ENCODE measurements at places on chromosomes 12 and 14. TPM values are rescaled to one million over a fixed set of nuclear protein-coding genes. Genes with fewer than 3 reads are reported as not detected.

DNA sequence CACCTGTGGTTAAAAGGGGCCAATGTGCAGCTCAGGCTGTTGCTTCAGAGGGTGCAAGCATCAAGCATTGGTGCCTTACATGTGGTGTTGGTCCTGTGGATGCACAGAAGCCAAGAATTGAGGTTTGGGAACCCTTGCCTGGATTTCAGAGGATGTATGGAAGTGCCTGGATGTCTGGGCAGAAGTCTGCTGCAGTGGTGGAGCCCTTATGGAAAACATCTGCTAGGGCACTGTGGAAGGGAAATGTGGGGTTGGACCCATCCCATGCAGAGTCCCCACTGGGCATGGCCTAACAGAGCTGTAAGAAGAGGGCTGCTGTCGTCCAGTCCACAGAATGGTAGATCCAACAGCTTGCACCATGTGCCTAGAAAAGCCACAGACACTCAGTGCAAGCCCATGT is 36.6 kb downstream of the PCNX1 start:
- DNase-seq: no peak

DNA sequence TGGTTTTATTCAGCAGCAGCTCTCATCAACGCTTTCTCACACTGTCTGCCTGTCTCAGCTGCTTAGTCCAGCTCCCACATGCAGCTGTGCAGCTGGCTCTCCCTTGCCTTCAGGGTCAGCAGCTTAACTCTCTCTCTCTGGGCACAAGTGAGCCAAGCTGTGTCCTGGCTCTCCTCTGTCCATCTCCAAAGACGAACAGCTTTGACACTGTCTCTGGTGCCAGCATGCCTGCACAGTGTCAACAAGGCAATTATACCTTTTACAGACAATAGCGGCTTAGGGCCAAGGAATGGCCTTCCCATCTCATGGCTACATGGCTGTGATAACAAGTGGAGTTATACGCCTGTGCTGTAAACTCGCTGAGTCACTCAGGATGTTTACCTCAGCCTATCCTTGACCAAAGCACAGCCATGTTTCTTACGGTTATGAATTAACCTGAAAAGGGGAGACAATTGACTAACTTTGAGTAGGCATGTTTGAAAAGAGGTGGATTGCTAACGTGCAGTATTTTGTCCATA is 38.4 kb upstream of the MANSC4 start:
- DNase-seq: peak; percentile 11

- DNase-seq: no peak
These were observed 3.7 kb upstream of the SLC15A5 start for GRCh38 chr12:16281157-16281556.

Gene SERPINA6
- 1.7 TPM for total RNA-seq

DNA sequence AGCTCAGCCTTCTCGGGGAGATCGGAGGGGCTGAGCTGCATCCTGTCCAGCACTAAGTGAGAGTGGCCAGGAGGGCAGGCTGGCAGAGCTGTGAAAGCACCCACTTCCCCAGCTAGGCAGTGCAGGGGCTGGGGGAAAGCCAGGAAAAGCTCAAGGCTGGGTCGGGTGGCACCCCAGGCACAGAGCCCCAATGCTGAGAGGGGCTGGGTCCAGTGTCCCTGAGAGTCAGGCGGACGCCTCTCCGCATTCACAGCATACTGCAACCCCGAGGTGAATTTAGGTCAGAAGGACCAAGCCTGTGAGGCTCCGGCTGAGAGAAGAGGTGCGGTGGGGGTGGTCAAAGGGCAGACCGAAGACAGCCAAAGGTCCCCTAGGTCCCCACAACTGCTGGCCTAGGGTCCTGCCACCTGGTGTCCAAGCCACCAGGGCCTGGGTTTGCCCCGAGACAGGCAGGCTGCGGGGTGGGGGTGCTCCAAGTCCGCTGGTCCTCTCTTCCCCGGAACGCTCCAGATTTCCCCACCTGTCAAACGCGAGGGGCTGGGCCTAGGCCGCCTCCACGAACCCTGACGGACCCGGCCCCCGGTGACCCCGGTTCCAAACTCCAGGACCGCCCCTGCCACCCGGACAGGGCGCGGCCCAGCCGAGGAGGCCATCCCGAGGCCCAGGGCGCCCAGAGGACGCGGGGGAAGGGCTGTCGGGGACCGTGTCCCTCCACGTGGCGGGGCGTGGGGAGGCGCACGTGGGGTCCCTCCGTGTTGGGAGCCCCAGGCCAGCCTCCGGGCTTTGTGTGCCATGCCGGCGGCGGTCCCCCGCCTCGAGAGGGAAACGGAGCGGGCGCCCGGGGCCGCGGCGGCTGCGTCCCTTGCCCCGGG is 527 bp downstream of the CAMKK2 start:
- DNase-seq: peak; percentile 56

DNA sequence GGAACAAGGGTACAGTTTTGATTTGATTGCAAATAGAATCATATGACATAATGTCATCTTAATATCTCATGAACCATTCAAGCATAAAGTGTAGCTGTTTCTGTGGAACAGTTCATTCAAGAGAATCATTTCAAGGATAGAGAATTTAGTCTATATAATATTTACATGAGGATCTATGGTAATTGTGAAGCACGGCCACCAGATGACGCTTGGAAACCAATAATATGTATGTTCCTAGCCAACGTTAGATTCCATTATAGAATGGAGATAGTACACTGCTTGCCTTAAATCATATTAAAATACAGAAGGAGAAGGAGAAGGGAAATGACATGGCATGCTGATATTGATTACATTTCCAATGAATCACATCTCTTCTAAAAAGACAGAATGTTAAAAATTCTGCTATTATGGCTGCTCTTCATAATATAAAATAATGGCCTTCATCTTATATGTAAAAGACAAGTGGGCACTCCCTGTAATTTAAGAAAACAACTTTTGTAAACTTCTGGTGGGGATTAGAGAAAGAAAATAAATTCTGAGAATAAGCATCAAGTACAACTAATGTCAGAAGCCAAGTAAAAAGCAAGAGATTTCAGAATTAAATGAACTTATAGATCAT is 351.0 kb downstream of the NAV3 start:
- peak; percentile 3 for DNase-seq

GRCh38 chr14:36086629-36087395 is 89.7 kb downstream of the PTCSC3 start:
- DNase-seq: no peak

DNA sequence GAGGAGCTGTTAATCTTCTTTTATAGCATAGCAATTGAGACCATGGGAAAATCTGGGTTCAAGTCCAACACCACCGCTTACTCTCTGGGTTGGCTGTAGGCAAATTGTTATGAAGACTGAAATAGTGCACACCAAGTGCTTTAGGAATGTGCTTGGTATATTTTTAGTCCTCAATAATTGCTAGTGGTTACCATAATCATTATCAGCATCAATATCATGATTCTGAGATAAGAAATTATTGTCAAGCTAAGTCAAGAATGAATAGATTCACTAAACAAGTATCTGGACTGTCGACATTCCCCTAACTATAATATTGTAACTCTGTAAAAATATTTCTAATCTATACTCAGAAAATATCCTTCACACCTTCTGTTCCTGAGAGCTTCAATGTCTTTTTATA is 48.5 kb downstream of the ANO4 start:
- DNase-seq: no peak

Gene DDX23
- 74.6 TPM for total RNA-seq

- no peak for DNase-seq
These were observed 1.5 kb downstream of the CORO1C start for GRCh38 chr12:108729612-108730364.

GRCh38 chr14:22282417-22282816 is 306.6 kb downstream of the DAD1 start:
- DNase-seq: no peak

DNA sequence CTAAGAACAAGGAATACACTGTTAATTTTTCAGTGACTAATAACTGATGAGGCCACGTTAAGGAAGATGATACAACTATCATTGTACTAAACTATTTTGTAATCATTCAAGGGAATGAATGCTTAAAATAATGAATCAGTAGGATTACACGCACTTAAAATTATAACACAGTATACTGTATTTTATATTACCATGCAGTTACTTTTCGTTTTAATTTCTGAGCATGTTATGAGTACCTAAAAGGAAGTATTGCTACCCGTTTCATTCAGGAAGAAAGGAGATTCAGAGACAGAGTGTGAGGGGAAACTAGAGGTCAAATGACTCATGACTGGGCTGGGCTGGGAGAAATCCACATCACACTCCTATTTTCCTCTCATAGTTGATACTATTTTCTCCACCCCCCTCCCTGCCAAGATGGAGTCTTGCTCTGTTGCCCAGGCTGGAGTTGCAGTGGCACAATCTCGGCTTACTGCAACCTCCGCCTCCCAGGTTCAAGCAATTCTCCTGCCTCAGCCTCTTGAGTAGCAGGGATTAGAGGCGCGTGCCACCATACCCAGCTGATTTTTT is 202.0 kb downstream of the PPM1H start:
- no peak for DNase-seq

Gene PMEL
- total RNA-seq: 2.0 TPM

Gene FAM90A1
- total RNA-seq: 0.49 TPM

DNA sequence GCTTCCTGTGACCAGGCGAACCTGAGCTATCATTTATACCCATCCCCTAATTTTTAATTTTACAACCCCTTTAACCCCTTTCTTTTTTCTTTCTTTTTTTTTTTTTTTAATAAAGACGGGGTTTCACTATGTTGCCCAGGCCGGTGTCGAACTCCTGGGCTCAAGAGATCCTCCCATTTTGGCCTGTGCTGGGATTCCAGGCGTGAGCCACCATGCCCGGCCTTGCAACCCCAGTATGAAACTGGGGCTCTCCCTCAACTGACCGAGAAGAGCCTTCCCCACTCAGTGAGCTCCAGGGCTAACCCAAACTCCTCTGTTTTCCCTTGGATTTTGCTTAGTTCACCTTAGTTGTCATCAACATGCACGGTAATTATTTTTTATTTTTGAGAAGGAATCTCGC is 992 bp downstream of the CPSF2 start:
- no peak for DNase-seq

- no peak for DNase-seq
These were observed 16.0 kb downstream of the TRMT5 start for GRCh38 chr14:60964904-60965303.

GRCh38 chr12:19739195-19739776 is 300.0 kb downstream of the AEBP2 start:
- DNase-seq: no peak

Gene PLEK2
- total RNA-seq: 52.2 TPM

- DNase-seq: peak; percentile 87
These were observed at the start of gene GUCY2C for GRCh38 chr12:14696265-14696741. TSS of gene GUCY2C (minus strand) at chr12:14696599. CDS start at chr12:14696448, 151 bp downstream.

Gene MED13L
- total RNA-seq: 94.2 TPM

Gene RASAL1
- total RNA-seq: 9.0 TPM

DNA sequence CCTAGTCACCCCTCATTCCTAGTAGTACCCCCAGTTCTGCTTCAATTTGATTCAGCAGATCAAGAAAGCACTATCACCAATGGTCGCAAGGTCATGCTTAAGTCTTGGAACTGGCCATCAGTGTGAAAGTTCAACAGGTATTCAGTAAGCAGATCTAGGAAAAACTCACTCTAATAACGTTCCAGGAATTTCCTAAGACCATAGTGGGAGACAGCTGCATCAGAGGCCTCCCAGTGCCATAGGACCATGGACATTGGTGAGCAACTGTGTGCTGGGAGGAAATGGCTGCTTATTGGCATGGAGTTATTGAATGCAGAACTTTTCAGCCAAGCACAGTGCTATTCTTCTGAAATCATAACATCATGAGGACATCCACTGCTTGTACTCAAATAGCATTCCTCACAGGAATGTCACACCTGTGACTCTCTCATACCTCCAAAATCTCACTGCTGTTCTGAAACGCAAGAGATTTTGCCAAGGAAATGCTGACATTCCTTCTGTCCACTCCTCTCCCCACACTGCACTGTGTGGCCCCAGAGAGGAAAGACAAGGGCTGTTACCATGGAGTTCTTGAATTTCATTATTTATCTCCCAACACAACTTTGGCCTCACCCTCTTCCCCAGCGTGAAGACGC is 30.9 kb upstream of the MDM2 start:
- no peak for DNase-seq

DNA sequence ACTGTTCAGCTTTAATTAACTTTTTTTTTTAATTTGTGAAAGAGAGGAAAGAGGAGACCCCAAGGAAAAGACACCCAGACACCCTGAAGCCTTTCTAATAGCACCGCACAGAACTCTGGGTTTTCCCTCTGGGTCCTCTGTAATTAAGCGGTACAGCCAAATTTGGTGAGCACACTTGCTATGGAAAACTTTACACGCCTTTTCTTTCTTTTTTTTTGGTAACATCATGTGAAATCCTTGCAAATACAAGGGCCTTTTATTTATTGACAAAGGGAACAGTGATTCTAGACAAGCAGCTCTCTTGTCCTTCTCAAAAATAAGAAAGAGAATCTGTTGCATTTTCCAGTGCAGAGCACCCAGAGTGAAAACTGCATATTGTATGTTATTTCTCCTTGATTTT is 44.4 kb upstream of the CPM start:
- no peak for DNase-seq

DNA sequence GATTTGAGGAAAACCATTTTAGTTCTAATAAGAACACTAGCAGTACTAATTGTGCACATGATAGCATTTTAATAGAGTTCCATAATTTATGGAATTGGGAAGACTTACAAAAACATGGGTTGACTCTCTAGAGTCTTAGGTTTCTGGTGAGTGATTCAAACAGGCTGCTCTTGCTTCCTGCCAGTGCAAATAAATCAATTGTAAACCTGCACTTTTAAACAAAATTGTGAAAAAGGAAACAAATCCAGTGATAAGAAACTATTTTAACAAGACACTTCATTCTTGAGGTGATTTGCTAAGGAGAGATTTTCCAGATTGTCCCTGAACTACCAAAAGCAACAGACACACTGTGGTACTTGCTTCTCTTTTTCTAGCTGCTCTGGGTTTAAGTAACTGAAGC is 112.2 kb downstream of the CACNA1C start:
- no peak for DNase-seq

Gene GRIP1
- 3.5 TPM for total RNA-seq

- no peak for DNase-seq
These were observed 28.8 kb downstream of the ATXN2 start for GRCh38 chr12:111570084-111570961.

- no peak for DNase-seq
These were observed 1.4 kb upstream of the FOXN4 start for GRCh38 chr12:109310247-109311125.

Gene HHIPL1
- 1.0 TPM for total RNA-seq

Gene ZBTB42
- 7.2 TPM for total RNA-seq

DNA sequence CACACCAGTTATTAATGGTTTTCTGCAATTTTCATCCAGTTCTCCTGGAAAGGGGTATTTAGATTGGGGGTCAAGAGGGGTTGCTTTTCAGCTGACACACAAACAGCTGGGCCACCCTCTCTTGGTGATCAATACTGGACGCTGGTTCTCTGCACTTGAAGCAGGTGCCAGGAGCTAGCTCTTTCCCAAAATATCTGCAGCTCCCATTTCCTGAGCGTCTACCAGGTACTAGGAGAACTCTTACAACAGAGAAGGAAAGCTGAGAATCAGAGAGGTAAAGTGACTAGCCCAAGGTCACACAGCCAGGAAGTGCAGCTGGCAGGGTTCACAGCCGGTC is 1.2 kb downstream of the TESC start:
- no peak for DNase-seq
